ENCODE measurements at places on chromosomes 6 and 20.

GRCh38 chr6:36386495-36387439 is 702 bp downstream of the ETV7 start:
- peak; percentile 28 for DNase-seq

DNA sequence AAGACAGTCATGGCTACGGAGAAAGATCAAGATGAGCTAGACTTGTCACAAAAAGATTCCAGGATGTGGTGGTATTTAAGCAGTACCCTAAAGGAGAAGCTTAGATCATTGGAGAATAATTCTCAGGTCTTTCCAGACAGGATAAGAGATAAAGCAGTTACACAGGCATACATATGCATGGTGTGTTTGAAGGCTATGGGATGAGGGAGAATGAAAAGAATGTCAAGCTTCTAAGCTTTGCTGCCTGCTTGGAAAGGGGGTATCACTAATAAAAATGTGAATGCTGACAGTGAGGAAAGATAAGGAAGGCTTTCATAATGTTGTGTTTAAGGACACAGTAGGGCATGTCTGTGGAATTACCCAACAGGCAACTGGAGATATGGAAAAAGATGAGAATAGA is 28.1 kb downstream of the RWDD2A start:
- DNase-seq: no peak

DNA sequence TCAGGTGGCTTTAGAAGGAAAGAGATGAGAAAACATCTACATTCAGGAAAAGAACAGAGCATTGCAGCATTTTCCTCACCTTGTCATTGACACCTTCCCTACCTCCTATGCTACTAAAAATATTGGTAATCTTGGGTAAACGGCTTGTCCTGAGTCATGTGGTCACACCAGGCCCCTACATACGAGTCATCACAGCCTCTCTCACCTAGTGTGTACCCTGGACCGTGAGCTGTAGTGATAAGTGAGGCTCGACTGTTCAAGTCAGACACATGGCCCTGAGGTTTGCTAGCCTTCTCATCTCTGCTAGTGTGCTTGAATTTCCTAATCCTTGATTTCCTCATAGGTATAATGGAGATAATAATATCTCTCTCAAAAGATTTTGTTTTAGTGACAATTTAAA is 29.6 kb upstream of the TMEM244 start:
- DNase-seq: no peak

DNA sequence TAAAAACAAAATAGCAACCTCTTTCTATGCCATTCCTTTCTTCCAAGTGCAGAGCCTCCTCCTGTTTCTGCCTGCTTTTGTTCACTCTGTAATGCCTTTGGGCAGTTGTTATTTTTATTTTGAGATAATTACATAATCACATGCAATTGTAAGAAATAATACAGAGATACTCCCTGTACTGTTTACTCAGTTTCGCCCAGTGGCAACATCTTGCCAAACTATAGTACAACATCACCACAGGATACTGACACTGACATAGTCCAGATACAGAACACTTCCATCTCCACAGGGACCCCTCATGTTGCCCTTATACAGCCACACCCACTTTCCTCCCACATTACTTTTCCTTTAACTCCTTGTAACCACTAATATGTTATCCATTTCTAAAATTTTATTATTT is 59.7 kb downstream of the BANF2 start:
- DNase-seq: no peak

- no peak for DNase-seq
Measured at GRCh38 chr6:131937703-131938631, 13.2 kb downstream of the CCN2 start.

All from activated naive CD4-positive, alpha-beta T cell treated with Interleukin-2 at 50 U/mL for 16 hours (primary cell).